ENCODE measurements at places on chromosomes 5 and 9. TPM values are rescaled to one million over a fixed set of nuclear protein-coding genes. Genes with fewer than 3 reads are reported as not detected.

UBE2D2 gene
- 159 TPM for total RNA-seq

RAPGEF6 gene
- total RNA-seq = 12.9 TPM

AJM1 gene
- 0.51 TPM for total RNA-seq

ZDHHC11B gene
- 0.29 TPM for total RNA-seq

CATSPER3 gene
- total RNA-seq = 0.29 TPM

SLC35A4 gene
- total RNA-seq = 61.8 TPM

DDX4 gene
- not detected for total RNA-seq

FBLL1 gene
- total RNA-seq = not detected

CBY3 gene
- total RNA-seq = not detected

DBH gene
- total RNA-seq = not detected

SNCB gene
- 0.17 TPM for total RNA-seq

PPP2R2B gene
- total RNA-seq = 3.9 TPM

TTC33 gene
- total RNA-seq = 7.6 TPM

IFNA10 gene
- total RNA-seq = not detected

TXNDC8 gene
- not detected for total RNA-seq

ARRDC3 gene
- 21.5 TPM for total RNA-seq

CDO1 gene
- total RNA-seq = 2.1 TPM

ACSL6 gene
- not detected for total RNA-seq

CCL28 gene
- 6.2 TPM for total RNA-seq

HSD17B3 gene
- total RNA-seq = not detected

SLC34A3 gene
- total RNA-seq = 0.07 TPM

MCTP1 gene
- 18.0 TPM for total RNA-seq

PLAC8L1 gene
- total RNA-seq = not detected

WNT8A gene
- not detected for total RNA-seq

NIPAL4 gene
- 5.6 TPM for total RNA-seq

PCDHB5 gene
- total RNA-seq = 0.63 TPM

AQP3 gene
- 0.65 TPM for total RNA-seq

KIAA1958 gene
- total RNA-seq = 4.3 TPM

TAL2 gene
- not detected for total RNA-seq

FYB1 gene
- not detected for total RNA-seq

CNTRL gene
- 9.2 TPM for total RNA-seq

GPR151 gene
- not detected for total RNA-seq

ROPN1L gene
- total RNA-seq = 1.1 TPM

ANKRD55 gene
- not detected for total RNA-seq

DBN1 gene
- total RNA-seq = 430 TPM

DOCK2 gene
- total RNA-seq = 18.4 TPM

WNK2 gene
- 1.0 TPM for total RNA-seq

CLK4 gene
- 5.1 TPM for total RNA-seq

UCK1 gene
- total RNA-seq = 22.4 TPM
